Stimulated activated CD4-positive, alpha-beta T cell treated with anti-CD3 and anti-CD28 coated beads, Interleukin-4, amount 100 ng/mL, for 24 hours (primary cell): ENCODE measurements at places on chromosomes 2 and 18.

DNA sequence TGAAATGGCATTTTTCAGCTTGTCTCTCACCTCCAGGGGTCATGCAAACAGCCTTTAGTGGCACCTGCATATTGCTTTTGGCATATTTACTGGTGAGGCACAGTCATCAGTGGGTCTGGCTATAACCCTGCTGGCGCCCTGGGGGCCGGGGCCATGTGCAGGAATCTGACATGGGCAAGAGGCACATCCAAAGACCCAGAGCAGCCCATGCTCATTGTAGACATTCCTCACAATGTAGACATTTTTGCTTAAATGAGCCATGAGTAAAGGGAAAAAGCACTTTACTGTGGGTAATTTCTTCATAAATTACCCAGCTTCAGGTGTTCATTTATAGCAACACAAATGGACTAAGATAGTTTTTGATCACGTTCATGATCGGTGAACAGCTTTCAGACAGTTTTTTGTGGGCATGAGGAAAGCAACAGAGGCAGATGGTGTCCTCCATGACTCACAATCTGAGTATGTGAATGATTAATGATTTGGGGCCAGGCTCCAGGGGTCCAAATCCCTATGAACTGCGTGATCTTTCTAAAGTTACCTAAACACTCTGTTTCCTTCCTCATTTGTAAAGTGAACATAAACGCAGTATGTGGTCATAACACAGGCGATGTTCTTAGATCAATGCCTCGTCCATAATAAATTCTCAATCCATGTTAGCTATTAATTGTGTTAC is 85.8 kb downstream of the LIPG start:
- DNase-seq = no peak

GRCh38 chr2:38448692-38449410 is 71.8 kb upstream of the ATL2 start:
- DNase-seq = no peak

- no peak for DNase-seq
These were observed 388.6 kb downstream of the PARD3B start for GRCh38 chr2:204933735-204934374.

GRCh38 chr2:106552921-106553320 is 65.8 kb downstream of the CD8B2 start:
- no peak for DNase-seq

DNA sequence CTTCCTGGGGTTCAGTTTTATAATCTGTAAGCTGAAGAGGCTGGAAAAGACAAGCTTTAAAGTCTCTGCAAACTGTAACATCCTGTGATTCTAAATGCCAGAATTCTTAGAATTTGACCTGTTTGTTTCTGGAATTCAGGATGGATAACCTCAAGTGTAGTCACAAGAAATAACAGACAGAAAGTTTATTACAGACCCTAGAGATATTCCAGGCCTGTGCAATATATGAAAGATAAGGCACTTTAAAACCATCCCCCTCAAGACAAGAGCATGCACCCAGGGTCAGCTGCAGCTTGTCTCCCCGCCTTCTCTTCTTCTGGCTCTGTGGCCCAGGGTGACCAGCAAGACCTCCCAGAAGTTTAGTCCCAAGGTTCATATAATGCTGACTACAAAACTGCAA is 298.7 kb upstream of the ACVR2A start:
- DNase-seq = no peak

GRCh38 chr18:6449213-6449612 is 34.5 kb upstream of the L3MBTL4 start:
- DNase-seq = no peak

- no peak for DNase-seq
These were observed 14.7 kb downstream of the CD28 start for GRCh38 chr2:203720915-203721672.

DNA sequence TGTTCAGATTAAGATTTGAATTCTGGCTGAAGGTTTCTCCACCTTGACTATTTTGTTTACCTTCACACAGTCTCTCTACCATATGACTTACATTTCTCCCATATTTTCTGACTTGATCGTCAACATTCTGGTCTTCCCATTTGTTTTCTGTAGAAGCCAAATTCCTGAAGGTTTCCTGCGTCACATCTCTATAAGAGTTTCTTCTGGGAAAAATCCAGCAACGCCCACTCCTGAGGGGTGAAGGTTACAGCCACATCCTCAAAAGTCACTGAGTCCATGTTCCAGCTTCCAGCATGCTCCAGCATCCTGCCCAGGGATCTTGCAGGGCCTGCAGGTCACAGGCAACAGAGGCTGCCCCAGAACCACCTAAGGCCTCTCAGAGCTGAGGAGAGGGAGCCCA is 47.5 kb downstream of the NBEAL1 start:
- DNase-seq = no peak

DNA sequence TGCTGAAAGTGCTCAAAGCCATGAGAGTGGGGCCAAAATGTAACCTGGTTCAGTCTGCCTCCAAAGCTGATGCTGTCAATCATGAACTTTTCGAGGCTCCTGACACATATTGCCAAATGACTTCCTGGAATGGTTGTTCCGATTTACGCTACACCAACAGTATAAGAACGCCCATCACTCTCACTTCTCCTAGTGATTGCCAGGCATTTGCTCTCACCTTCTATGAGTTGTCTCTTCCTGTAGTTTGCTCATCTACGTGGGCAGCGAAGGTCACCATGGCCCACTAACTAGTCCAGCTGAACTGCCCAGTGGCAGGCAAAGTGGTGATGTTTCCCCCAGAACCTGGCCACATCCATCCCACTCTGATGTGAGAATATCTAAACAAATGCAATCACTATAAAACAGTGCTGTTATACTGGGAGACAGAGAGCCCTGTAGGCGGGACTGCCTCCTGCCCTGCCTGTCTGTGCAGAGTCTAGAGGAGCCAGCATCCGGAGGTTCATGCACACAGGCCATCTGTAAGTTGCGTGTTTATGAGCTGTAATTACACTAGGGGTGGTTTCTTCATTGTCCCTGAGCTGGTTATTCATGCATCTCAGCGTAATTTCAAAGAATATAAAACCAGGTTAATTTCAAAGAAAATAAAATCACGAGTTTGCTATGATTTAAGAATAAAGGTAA is 8.8 kb upstream of the CABLES1 start:
- DNase-seq = no peak

DNA sequence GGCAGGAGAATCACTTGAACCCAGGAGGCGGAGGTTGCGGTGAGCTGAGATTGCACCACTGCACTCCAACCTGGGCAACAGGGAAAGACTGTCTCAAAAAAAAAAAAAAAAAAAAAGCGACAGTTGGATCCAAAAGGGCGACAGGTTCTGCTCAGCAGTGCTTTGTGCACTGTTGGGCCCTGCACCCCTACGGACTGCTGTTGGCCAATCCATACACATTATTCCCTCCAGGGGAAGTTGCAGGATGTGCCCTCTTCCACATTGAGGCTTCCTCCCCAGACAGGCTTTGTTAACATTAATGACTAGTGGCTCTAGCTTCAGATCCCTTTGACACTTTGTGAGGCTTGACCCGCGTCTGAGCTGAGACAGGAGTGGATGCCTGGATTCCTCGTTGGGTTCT is 9.4 kb downstream of the NT5DC4 start:
- DNase-seq = no peak

- DNase-seq = no peak
These were observed 68.2 kb downstream of the GLI2 start for GRCh38 chr2:120803764-120804335.

DNA sequence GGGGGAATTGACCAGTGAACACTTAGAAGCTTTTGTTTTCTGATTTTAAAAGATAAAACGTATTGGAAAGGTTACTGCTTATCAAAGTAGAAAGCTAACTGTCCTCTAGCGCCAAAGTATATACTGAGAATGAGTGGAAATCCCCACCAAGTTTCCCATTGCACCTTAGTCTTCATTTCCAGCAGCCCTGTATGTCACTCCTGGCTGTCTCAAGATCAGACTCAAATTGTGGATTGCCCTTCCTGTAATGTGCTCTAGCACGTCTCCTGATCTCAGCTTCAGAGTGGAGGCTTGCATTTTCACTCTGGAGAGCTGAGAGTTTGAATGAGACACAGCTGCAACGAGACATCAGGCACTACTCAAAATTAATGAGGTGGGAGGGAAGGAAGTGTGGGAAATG is 26.6 kb downstream of the MFF start:
- DNase-seq = no peak

DNA sequence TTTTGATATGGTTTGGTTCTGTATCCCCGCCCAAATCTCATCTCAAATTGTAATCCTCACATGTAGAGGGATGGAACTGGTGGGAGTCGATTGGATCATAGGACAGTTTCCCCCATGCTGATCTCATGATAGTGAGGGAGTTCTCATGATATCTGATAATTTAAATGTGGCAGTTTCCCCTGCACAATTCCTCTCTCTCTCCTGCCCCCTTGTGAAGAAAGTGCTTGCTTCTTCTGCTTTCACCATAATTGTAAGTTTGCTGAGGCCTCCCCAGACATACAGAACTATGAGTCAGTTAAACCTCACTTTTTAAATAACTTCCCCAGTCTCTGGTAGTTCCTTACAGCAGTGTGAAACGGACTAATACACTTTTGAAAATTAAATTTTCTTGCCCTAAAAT is 12.3 kb upstream of the KCNJ3 start:
- no peak for DNase-seq

DNA sequence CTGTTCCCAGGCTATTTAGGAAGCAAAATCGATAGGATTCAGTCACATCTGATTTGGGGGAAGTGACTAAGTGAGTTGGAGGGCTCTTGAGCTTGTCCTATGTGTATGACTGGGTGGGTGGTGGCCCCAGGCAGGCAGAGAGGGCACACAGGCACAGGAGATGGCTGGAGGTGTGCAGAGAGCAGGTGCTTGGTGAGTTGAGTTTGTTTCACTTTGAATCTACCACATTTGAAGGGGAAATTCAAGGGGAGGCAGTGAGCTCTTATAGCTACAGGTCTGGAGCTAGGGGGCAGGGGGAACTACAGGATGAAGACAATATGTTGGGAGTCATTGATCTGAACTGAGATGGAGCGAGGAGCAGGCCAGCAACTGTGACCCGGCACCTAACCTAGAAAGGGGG is 42.5 kb upstream of the TMEM200C start:
- DNase-seq = no peak

- peak; percentile 7 for DNase-seq
These were observed 199.3 kb downstream of the ZNF407 start for GRCh38 chr18:74796841-74797576.

DNA sequence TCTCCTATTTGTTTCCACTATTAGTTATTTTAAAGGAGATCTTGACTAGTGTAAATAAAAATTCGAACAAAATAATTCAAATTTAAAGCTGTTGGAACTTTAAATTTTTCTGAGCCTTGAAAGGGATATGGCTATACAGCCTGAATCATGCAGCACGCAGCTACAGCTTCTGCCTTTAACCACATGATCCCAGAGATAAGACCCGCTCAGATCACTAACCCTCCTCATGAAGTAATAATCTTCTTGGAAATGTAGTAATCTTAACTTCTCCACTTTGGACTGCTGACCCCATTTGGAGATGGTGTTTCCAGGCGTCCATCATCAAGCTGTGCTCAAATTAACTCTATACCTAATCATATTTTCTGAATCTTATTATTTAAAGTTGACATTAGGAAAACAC is 336.6 kb downstream of the DSC3 start:
- no peak for DNase-seq

DNA sequence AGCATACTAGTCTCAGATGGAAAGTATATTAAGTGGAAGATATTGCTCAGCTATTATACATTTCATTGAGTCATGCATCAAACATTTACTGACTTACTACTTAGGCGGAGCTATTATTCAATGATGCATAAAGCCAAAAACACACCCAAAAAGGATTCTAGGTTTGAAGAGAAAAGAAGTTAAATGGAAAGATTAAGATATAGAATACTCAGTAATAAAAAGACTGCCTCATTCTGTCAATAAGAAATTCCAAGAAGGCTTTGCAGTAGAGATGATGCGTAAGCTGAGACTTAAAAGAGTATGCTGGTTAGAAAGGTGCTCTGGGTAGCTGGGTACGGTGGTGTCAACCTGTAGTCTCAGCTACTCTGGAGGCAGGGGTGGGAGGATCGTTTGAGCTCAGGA is 27.6 kb downstream of the STK17B start:
- peak; percentile 35 for DNase-seq

- DNase-seq = no peak
These were observed 45.2 kb downstream of the TMEM131 start for GRCh38 chr2:97950329-97951154.

GRCh38 chr2:56133931-56134629 is 49.7 kb upstream of the CCDC85A start:
- no peak for DNase-seq

GRCh38 chr2:215553946-215554345 is 118.1 kb upstream of the FN1 start:
- DNase-seq = no peak

DNA sequence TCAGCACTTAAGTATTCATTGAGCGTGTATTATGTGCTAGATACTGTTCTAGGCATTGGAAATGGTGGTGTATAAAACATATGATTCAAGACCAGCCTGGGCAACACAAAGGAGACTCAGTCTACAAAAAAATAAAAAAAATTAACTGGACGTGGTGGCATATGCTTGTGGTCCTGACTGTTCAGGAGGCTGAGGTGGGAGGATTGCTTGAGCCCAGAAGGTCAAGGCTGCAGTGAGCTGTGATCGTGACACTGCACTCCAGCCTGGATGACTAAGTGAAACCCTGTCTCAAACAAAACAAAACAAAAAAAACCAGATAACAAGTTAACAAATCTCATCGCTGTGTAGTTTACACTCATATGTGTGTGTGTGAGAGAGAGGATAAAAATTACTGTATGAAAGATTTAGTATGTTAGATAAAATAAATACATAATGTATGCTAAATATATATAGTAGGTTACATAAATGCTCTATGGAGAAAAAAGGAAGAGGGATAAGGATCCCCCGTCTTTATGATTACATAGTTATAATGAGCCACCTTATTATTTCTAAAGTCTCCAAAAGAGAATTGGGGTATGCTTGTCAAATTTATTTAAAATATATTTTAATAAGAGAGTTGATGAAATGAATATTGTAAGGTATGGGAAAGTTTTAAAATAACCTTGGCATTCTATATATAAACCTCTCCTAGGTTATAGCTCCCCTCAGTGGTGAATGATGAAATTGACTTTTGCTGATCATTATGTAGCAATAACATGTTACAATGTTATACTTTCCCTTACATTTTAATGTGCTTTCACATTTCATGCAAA is 69.2 kb downstream of the EHBP1 start:
- no peak for DNase-seq

- no peak for DNase-seq
These were observed 176.7 kb downstream of the GLI2 start for GRCh38 chr2:120912101-120912985.
